ENCODE measurements at places on chromosomes 11 and 22.

GRCh38 chr11:65435981-65436411 is 13.4 kb downstream of the NEAT1 start:
- no peak for DNase-seq

DNA sequence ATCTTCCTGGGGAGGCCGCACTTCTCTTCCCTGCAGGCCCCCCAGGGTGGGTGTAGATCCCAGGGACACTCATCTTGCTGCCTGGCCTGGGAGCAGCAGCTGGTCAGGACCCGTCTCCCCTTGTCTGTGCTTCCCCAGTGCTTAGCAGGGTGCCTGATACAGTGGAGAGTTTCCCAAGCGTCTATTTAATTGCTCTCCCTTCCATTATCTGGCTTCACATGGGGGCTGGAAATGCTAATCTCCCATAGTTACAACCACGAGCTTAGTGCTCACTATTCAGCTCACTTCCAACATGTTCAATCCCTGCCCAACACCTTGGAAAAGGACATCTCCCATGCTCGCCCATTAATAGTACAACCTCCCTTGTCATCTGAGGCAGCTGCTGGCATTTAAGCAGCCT is 100.5 kb downstream of the DSCAML1 start:
- DNase-seq = no peak

GRCh38 chr22:44710474-44711240 is 8.7 kb downstream of the PRR5 start:
- no peak for DNase-seq

DNA sequence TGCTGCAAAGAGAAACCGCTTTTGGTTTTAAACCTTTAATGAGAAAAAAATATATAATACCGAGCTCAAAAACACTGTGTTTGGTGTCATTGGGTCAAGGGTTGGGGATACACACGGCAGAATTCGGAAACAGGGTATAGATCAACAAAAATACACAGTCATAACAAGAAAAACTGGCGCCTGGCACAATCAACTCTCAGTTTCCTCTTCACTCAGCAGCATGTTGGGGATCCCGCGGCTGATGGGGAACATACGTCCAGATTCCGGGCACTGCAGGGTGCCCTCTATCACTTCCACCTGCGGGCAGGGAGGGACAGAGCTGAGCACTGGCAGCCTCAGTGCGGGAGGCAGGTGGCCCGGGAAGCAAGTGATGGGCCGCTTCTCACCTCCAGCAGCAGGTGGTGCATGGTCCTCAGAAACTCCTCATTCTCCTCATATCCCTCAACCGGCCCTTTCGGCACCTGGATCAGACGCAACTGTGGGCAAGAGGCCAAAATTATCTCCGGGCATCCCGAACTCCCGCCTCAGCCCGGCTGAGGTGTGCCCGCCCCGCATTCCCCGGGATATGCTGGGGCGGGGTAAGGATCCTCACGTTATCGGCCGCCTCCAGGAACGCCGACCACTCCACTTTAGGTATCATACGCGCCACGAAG is 561 bp downstream of the TRMT112 start:
- no peak for DNase-seq

GRCh38 chr11:65112546-65113360 is 1.1 kb downstream of the TM7SF2 start:
- DNase-seq = peak; percentile 72

DNA sequence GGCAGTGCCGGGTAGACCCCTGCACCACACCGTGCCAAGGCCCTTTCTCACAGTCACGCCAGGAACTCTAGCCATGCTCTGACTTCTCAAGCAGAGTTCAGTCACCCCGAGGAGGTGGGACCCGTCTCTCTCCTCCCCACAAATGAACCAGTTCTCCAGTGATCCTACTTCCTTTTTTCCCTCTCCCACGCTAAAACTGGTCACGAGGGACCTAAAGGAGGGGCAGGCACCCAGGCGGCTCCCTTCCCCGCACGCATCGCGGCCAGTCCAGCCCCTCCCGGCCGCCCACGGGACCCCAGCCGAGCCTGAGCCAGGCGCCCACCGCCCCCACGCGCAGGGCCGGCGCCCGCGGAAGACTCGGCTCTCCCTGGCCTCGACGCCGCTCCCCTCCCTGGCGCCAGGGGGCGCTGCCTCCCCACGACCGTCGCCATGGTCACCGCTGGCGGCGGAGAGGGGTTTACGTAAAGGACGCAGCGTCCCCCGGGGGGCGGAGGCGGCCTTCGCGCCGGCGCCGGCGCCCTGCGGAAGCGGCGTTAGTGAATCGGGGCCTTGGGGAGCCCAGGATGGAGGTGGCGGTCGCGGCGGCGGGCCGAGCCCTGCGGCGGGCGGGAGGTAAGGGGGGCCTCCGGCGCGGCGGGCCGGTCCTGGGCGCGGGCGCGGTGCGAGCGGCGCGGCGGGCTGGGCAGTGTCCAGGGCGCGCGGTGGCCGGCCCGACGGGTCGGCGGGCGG is at the start of gene DAGLA:
TSS of gene DAGLA (plus strand) at position 499 of the 729 bp plus-strand sequence. CDS start 39,765 bp downstream, outside the sequence.
- peak; percentile 66 for DNase-seq
